Muscle of leg (tissue), 16 donors: ENCODE measurements at places on chromosomes 7 and 10.

GRCh38 chr7:28105234-28105633 lies 75.4 kb downstream of the JAZF1 start:
- no peak for DNase-seq

GRCh38 chr10:123885406-123886170 lies 6.0 kb downstream of the CPXM2 start:
- peak; percentile 60 for DNase-seq

GRCh38 chr10:46288601-46289206 lies 1.9 kb downstream of the ANTXRL start:
- DNase-seq: no peak

GRCh38 chr7:25541094-25541821 lies 313.0 kb upstream of the NPVF start:
- no peak for DNase-seq

DNA sequence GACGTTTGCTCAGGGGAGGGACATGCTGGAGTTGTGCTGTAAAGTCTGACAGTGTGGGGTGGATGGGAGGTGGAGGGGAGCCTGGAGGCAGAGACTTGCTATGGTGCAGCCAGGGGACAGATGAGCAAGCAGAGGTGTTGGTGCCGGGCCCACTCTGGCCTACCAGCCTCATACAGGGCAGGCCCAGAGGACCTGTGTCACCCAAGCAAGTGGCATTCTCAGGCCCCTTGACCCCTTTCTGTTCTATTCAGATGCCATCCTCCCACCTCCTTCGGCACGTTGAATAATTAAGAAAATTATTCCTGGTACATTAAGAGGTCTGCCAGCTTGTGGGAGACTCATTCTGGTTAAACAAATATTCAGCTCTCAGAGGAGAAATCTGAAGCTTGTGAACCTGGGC lies 8.5 kb downstream of the WDFY4 start:
- no peak for DNase-seq

DNA sequence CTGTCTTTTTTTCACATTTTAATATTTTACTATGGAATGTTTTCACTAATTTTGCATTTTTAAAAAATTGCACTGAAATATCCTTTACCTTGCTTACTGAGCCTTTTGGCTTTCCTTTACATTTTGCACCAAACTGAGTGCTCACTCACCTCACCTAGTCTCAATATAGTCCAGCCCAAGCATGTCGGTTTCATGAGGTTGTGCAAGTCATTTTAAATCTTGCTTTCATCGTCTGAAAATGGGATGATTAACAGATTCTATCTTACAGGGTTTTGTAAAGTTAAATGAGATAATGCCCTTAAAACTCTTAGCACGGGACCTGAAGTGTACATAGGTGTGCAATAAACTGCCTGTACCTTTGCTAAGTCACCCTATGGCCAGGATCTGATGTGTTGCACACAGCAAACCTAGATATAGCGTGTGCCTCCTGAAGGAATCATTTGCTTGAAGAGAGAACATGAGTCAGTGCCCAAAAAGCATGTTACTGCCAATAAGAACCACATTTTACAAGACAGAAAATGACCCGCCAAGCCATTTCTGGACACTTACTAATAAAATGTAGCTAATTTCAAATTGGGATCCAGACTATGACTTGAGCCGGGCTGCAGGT lies 199.8 kb downstream of the JCAD start:
- no peak for DNase-seq

DNA sequence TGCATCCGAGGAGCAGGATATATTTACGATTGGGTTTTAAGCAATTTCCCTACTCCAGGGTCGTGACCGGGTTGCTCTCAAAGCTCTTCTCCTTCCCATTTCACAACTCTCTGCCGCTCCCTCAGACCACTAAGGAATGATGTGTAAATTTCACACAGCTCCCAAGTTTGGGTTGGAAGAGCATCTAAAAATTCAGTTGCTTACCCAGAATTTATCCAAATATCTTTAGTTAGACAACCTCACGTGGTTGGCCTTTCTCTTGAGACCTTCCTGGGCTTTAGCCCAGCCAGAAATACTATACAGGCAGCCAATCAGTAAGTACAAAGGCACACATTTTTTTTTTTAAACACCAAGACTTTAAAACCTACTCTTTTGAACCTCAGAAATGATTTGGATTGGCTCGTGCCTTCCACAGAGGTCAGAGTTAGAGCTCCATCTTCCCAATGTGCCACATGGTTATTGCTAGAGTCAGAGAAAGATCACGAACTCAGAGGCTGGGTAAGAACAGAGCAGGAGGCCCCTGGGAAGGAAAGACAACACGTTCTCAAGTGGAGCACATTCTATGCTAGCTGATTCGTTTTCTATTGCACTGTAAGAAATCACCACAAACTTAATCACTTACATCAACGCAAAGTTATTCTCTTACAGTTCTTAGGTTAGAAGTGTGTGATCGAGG lies 335.4 kb upstream of the MGMT start:
- DNase-seq: peak; percentile 94

DNA sequence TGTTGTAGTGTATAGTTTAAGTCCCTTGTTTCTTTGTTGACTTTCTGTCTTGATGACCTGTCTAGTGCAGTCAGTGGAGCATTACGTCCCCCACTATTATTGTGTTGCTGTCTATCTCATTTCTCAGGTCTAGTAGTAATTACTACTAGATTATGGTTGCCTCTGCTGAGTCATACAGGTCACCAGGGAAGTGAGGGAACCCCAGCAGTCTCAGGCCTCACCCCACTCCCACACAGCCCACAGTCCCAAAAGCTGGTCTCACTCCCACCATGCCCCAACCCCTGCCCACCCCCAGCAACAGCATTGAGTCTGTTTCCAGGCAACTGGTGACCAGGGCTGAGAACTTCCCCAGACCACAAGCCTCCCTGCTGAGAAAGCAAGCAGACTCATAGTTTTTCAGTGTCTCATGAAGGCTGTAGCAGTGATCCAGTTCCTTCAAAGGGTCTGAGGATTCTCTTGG lies 88.0 kb downstream of the PLXDC2 start:
- DNase-seq: no peak

GRCh38 chr7:106031300-106032035 lies 68.4 kb downstream of the CDHR3 start:
- peak; percentile 79 for DNase-seq

- DNase-seq: no peak
Observed at GRCh38 chr10:26977635-26978034, 116.9 kb upstream of the ABI1 start.

GRCh38 chr10:36462194-36462593 lies 663.2 kb upstream of the ANKRD30A start:
- DNase-seq: peak; percentile 54

DNA sequence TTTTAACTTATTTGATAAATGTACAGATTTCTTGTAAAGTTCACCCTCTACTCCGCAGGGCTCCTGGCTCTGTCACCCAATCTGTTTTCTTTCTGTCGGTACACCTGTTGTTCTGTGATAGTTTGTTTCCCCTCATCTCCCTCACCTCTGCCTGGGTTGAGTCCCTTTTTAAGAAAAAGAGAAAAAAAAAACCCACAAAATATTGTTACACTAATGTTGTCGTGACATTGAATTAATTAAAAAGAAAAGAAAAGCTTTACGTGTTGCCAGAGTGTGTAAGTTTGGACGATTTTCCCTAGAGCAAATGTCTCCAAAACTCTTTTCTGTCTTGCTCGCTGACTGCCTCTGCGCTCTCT lies 3.4 kb downstream of the HMX3 start:
- DNase-seq: no peak

- DNase-seq: peak; percentile 56
Observed at GRCh38 chr10:58576751-58577436, 64.2 kb downstream of the BICC1 start.
